ENCODE measurements at places on chromosomes 4 and X. TPM values are rescaled to one million over a fixed set of nuclear protein-coding genes. Genes with fewer than 3 reads are reported as not detected.

ERCC6L gene
- 0.23 TPM for total RNA-seq

CLCN5 gene
- 2.3 TPM for total RNA-seq

DUSP21 gene
- not detected for total RNA-seq

DNA sequence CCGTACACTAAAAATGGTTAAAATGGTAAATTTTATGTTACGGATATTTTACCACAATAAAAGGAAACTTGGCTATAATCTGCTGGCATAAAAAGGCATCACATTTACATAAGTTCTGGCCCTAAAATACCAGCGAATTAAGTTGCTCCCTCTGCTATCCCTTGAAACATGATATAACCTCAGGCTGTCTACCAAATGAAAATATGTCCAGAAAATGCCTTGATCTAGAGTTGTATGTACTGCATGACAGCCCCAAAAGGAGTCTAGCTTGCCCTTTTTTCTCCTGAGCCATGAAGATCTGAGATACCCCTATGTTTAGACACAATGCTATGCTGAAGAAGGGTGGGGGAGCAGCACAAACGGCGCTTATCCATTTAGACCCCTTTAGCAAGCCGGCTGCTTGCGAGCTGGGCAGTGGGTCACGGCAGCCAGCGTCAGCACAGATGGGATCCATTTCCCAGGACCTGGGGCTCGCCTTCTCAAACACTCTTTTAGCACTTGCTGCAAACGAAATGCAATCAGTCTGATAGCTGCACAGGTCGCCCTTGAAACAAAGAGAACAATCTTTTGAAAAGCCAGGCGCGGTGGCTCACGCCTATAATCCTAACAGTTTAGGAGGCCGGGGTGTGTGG, 77.0 kb downstream of the AFAP1 start:
- no peak for DNase-seq

GRCh38 chr4:124191329-124191728, 521.2 kb downstream of the ANKRD50 start:
- DNase-seq, result no peak

CXCL8 gene
- total RNA-seq, result 14.4 TPM

DNA sequence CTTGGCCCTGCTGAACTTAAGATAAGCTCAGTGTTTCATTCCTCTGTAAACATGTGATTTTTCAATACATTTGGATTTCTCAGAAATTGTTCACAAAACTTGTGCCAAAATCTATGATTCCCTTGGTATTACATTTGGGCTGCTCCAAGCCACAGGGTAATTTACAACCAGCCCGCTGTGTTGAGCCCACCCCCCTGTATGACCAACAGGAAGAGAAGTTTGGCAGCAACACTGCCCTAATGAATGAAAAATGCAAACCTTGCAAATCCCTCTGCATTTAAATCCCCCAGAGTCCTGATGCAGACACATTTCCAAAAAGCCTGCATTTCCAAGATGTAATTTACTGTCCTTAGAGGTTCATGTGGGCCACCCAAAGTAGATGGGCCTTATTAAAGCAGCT, 34.1 kb upstream of the GAB1 start:
- DNase-seq, result no peak

- no peak for DNase-seq
These were observed 25.0 kb downstream of the CTPS2 start for GRCh38 chrX:16687514-16687913.

DNA sequence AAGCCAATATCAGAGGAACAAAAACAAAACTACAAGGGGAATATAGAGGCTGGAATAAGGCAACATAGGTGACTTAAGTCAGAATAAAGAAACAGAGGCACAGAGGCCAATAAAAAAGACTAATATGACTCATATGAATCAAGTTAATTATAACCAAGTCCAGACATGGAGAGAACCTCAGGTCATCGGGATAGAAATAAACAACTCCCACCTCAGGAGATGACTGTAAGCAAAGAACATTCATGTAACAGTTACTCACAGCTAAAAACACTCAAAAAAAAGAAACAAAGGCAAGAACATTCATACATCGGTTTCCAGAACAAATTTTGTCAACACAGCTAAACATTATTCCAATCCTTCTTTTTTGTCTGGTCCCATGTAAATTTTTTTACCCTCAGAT, 60.3 kb upstream of the RXFP1 start:
- no peak for DNase-seq

CT45A2 gene
- total RNA-seq, result not detected

GRCh38 chrX:26254436-26254835, 38.5 kb downstream of the MAGEB5 start:
- DNase-seq, result no peak

DNA sequence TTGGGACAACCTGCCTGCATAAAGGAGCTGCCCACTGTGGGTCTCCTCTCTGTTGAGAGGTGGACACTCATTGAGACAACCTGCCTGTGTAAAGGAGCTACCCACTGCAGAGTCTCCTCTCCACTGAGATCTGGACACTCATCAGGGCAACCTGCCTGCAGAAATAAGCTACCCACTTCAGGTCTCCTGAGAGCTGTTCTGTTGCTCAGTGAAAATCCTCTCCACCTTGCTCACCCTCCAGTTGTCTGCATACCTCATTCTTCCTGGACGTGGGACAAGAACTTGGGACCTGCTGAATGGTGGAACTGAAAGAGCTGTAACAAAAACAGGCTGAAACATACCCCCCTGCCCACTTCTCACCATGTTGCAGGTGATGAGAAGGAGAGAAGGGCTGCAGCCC, 59.9 kb upstream of the CDKN2AIP start:
- DNase-seq, result no peak

DNA sequence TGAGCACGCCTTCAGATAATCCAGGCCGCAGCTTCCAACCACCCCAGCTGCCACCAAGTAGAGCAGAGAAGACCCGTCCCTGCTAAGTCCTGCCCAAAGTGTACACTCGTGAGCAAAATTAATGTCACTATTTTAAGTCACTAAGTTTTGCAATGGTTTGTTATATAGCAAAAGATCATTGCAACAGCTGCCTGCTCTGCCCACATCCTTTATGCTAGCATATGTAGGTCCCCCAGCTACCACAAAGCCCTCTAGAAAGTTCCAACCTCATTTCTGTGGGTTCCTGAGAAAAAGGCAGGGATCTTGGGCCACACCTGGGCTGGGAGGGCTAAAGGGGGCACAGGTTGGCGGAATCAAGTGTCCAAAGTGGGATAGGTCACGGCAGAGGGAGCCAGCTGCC, 346.9 kb downstream of the BCOR start:
- DNase-seq, result no peak

MAML3 gene
- total RNA-seq, result 4.6 TPM

GRCh38 chr4:110075083-110075738, 123.2 kb downstream of the ELOVL6 start:
- no peak for DNase-seq

- DNase-seq, result no peak
These were observed 63.6 kb downstream of the CLNK start for GRCh38 chr4:10620935-10621488.

DNA sequence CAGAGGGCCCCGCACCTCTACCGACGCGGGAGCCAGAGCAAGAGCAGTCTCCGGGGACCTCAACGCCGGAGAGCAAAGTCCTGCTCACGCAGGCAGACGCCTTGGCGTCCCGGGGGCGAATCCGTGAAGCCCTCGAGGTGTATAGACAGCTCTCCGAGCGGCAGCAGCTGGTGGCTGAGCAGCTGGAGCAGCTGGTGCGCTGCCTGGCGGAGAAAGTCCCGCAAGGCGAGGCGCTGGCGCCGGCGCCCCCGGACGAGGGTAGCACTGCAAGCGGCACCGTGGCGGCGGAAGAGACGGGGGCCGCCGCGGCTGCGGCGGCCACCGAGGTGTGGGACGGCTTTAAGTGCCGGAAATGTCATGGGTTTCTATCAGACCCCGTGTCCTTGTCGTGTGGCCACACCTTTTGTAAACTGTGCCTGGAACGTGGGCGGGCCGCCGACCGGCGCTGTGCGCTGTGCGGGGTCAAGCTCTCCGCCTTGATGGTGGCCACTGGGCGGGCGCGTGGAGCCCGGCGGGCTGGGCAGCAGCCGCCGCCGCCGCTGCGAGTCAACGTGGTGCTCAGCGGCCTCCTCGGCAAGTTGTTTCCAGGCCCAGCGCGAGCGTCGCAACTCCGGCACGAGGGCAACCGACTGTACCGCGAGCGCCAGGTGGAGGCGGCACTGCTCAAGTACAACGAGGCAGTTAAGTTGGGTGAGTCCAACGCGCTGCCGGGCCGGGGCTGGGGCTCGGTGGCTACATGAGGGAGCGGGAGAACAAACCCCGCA, 672 bp downstream of the LONRF3 start:
- no peak for DNase-seq

DNA sequence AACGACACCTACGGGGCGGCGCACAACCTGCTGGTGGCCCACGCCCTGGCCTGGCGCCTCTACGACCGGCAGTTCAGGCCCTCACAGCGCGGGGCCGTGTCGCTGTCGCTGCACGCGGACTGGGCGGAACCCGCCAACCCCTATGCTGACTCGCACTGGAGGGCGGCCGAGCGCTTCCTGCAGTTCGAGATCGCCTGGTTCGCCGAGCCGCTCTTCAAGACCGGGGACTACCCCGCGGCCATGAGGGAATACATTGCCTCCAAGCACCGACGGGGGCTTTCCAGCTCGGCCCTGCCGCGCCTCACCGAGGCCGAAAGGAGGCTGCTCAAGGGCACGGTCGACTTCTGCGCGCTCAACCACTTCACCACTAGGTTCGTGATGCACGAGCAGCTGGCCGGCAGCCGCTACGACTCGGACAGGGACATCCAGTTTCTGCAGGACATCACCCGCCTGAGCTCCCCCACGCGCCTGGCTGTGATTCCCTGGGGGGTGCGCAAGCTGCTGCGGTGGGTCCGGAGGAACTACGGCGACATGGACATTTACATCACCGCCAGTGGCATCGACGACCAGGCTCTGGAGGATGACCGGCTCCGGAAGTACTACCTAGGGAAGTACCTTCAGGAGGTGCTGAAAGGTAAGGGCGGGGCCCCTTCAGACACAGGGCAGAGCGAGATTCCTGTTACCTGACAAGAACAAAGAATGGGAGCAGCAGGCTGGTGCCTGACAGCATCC, 11.7 kb downstream of the RPL9 start:
- peak; percentile 32 for DNase-seq

CTAG2 gene
- not detected for total RNA-seq

GRCh38 chrX:12974305-12974795, 560 bp upstream of the TMSB4X start:
- DNase-seq, result peak; percentile 63

- no peak for DNase-seq
These were observed 32.0 kb upstream of the TBC1D1 start for GRCh38 chr4:37858872-37859271.

DNA sequence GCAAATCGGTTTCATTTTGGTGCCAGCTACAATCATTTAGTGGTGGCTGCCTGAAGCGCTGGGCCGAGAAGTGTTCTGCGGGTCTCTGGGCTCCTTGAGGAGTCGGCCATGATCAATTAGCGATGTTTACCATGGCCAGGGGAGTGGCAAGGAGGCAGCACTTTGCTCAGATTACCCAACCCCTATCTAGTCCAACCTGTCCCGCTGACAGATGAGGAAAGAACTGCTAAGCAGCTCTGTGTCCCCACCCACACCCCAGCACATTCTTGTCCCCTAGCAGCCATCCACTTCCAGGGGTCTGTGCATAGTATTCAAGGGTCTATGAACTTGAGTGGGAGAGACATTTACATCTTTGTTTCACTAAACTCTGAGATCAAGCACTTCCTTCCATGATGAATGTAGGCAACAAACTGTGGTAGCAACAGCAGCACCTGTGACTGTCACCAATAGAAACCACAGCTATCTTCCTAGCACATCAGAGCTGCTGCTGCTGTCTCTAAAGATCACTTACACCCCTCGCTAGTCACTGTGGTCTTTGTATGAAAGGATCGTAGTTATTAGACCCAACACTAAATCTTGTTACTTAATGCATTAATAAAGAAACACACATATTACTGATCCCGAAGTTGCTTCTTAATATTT, 331.6 kb downstream of the BCOR start:
- no peak for DNase-seq

- DNase-seq, result no peak
These were observed 61.9 kb downstream of the TSC22D3 start for GRCh38 chrX:107713543-107714205.

- DNase-seq, result no peak
These were observed 33.1 kb upstream of the CDKN2AIP start for GRCh38 chr4:183411291-183411861.

PSAPL1 gene
- not detected for total RNA-seq

DNA sequence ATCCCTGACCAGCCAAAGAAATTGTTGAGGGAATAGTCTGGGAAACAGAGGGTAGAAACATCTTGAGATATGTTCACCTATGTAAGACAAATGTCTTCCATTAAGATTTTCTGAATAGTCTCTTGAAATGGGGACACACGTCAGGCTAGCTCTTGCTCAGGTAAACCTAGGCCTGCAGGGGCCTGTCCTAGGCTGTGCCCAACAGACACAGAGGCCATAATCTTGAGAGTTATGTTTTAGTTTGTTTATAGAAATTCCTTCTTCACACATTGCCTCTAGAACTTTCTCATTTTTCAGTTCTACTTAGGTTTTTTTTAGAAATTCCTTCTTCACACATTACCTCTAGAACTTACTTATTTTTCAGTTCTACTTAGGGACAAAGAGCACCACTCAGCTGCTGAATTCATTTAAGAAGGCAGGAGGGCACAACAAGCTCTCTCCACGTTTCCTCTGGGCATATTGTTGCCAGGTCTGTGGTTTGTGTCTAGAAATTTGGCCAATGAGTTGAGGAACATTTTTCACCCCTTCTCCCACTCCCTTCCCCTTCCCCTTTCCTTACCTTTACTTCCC, 94.9 kb downstream of the ARHGAP24 start:
- no peak for DNase-seq

DNA sequence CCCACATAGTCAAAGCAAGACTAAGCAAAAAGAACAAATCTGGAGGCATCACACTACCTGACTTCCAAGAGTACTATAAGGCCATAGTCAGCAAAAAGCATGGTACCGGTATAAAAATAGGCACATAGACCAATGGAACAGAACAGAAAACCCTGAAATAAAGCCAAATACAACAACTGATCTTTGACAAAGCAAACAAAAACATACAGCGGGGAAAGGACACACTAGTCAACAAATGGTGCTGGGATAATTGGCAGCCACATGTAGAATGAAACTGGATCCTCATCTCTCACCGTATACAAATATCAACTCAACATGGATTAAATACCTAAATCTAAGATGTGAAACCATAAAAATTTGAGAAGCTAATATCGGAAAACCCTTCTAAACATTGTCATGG, 819.3 kb upstream of the FRG1 start:
- no peak for DNase-seq

DNA sequence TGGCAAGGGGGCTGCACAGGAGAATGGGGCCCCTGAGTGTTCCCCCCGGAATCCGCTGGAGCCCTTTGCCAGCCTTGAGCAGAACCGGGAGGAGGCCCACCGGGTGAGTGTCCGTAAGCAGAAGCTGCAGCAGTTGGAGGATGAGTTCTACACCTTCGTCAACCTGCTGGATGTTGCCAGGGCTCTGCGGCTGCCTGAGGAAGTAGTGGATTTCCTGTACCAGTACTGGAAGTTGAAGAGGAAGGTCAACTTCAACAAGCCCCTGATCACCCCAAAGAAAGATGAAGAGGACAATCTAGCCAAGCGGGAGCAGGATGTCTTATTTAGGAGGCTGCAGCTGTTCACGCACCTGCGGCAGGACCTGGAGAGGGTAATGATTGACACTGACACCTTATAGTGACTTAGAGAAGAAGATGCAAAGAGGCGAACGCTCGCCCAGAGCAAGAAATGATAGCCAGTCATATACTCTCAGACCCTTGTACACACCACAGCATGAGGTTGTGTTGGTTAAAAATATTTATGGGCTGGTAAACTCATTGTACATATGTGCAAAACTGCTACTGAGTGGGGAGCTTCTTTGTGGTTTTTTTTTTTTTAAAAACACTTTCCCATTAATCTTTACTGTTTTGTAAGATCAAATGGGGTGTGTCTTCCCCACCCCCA, 52.5 kb downstream of the JADE1 start:
- DNase-seq, result no peak

Data from heart right ventricle (tissue), 16 donors.